ENCODE measurements at places on chromosomes 7 and 10. TPM values are rescaled to one million over a fixed set of nuclear protein-coding genes. Genes with fewer than 3 reads are reported as not detected.

Gene SUN3
- not detected for polyA plus RNA-seq

DNA sequence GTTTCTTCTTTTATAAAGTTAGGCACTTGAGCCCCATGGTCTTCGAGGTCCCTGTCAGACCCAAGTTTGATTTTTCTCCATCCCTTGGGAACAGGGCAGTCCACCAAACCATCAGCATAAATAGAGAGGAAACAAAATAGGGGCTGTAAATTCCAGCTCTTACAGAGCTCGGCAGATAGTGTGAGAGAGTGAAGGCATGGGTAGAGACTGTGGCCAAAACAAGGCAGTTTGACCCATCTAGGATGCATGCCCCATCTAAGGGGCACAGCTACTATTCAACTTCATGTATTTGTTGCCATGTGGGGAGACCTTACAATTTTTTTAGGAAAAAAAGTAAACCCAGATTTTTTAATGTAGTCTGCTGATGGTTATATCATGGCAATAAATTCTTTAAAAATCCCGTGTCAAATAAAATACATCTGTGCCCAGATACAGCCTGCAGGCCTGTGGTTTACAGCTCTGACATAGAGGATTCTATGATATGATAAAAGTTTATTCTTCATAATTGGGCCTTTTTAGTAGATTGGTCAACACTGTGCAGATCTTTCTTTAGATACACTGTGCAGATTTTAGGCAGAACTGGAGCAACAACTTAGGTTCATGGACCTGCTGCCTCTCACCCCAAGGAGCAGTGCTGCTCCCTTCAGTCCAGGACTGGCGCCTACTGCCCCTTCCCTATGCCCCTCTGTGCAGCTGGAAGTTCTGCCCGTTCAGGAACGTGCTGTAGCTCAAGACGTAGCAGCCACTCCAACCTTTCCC lies 5.3 kb downstream of the PPP1R3C start:
- no peak for DNase-seq

DNA sequence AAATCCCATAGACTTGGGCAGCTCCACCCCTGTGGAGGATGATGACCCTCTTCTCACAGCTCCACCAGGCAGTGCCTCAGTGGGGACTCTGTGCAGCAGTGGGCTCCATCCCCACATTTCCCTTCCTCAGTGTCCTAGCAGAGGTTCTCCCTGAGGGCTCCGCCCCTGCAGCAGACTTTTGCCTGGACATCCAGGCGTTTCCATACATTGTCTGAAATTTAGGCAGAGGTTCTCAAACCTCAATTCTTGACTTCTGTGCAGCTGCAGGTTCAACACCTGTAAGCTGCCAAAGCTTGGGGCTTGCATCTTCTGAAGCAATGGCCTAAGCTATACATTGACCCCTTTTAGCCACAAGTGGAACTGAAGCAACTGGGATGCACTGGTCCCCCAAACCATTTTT lies 31.8 kb downstream of the NEUROG3 start:
- DNase-seq, result no peak

- DNase-seq, result no peak
These were observed 344.6 kb upstream of the AOAH start for GRCh38 chr7:37068902-37069301.

Gene HYAL4
- not detected for polyA plus RNA-seq

Gene ABLIM1
- polyA plus RNA-seq, result 54.9 TPM

DNA sequence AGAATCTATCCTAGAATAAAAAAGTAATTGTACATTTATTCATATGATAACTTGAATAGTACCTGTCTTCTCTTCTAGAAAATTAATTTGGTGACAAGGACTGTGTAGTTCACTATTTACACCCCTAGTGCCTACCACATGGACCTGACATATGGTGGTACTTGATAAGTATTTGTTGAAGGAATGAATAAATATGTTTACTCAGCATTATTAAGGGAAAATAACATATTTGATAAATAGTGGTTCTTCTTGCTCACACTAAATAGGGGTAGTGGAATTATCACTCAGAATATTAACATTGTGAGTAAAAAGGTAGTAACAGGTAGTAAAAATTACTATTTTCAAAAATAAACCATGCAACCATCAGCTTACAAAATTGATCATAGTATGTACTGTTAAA lies 2.8 kb downstream of the SHTN1 start:
- no peak for DNase-seq

GRCh38 chr7:131466735-131467365 lies 89.6 kb downstream of the PODXL start:
- DNase-seq, result no peak

Gene HYCC1
- polyA plus RNA-seq, result 39.0 TPM

GRCh38 chr7:23275912-23276311 lies 23.2 kb upstream of the MALSU1 start:
- DNase-seq, result no peak

DNA sequence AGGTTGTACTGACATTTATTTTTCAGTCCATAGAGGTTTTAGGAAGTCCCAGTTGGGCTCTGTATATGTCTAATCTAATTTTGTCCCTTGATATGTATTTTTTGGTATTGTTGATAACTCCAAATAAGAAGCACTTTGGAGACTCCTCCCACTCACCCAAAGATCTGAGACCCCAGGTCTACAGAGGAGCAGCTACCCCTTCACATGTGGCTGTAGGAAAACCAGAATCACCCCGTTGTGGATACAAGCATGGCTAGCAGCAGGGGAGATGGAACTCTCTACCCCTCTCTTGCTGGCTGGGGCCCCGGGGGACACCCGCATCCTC lies 9.4 kb downstream of the HHEX start:
- no peak for DNase-seq

DNA sequence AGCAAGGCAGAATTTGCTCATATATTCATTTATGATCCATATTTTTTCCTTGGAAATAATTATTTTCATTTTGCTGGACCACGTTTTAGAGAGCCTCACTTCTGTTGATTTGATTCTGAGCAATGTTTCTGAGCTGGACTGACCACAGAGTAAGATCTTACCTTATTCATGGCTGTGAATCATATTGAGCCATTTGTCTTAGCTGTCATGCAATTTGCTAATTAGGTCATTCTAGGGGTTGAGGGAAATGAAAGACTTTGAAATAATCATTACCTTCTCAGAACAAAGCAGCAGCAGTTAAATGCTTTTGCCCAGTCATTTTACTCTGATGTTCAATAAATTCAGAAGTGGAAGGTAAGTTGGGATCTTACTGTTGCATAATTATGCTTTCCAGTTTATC lies 251.4 kb downstream of the SDK1 start:
- DNase-seq, result no peak

DNA sequence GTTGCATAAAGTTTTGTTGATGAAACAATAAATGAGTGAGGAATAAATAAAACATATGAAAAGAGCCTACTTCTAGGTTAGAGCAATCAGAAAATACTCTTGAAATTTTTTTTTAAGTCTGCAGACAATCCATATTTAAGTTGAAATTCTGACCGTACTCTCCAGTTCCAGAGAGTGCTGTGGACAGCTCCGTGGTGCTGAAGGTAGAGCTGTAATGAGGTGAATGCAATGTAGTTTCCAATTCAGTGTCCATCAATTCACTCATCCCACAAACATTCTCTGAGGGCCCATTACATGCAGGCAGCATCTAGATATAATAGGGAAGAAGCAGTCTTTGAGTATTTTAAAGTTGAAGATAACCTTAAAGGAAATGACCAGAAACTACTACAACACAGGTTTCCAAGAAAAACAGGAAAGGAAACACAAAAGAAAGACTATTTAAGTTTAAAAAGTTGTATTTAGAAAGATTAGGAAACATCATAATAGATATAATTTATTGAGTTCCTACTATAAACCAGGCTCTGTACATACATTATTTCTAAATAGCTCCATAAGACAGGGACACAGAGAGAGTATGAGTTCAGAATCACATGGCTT lies 44.0 kb upstream of the CRTAC1 start:
- DNase-seq, result no peak

DNA sequence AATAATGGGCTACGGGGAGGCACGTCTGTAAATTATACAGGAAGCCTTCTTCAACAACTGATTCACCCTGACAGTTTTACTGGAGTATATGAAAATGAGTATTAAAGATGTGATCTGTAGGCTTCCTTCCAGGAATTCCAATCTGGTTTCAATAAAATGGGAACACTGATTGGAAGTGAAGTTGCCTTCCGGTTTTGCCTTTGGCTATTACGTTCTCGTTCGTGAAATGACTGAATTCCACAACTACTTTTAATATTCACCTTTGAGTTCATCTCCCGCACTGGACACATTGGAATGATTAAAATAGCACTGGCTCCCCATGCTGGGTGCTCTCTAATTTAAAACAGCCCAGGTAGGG lies 350.1 kb upstream of the MKI67 start:
- DNase-seq, result no peak

DNA sequence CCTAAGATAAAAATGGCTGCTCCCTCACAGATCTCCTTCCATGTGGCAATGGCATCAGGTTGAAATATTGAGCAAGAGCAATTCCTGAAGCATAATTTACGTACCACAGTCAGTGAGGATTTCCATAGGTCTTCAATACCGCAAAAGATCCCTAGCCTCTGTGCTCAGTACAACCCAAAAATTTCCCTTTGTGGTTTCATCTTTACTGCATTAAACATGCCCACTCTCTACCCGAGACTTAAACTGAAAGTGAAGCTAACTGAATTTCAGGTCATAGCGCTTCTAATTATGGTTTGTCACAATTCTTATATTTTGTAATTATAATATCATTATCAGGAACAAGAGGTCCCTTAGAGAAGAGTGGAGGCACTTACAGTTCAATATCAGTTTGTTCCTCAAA lies 1071.1 kb downstream of the XPNPEP1 start:
- no peak for DNase-seq

DNA sequence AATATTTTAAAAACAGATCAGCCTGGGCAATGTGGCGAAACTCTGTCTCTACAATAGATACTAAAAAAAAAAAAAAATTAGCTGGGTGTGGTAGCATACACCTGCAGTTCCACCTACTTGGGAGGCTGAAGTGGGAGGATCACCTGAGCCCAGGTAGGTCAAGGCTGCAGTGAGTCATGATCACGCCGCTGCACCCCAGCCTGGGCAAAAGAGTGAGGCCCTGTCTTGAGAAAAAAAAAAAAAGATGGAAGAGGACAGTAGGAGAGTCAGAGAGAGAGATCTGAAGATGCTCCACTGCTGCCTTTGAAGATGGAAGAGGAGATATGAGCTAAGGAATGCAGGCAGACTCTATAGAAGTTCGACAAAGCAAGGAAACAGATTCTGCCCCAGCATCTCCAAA lies 181.9 kb downstream of the CALN1 start:
- no peak for DNase-seq

DNA sequence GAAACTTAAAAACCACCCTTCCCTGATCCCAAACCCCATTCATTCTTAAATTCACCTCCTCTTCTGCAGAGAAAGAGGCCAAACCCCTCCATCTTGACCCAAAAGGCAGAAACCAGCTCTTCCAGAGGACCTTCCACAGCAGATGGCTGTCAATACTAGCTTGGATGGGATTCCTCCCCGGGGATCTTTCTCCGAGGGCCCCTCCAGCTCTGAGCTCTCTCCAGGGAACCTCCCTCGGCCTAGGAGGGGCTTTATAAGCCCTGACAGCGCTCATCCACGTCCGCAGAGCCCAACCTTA lies 5.4 kb downstream of the TNRC18 start:
- DNase-seq, result no peak

Gene ATP6V0E2
- 15.6 TPM for polyA plus RNA-seq

Gene STEAP1B
- polyA plus RNA-seq, result 1.5 TPM

- no peak for DNase-seq
These were observed 57.3 kb upstream of the SMIM30 start for GRCh38 chr7:113175525-113176104.

DNA sequence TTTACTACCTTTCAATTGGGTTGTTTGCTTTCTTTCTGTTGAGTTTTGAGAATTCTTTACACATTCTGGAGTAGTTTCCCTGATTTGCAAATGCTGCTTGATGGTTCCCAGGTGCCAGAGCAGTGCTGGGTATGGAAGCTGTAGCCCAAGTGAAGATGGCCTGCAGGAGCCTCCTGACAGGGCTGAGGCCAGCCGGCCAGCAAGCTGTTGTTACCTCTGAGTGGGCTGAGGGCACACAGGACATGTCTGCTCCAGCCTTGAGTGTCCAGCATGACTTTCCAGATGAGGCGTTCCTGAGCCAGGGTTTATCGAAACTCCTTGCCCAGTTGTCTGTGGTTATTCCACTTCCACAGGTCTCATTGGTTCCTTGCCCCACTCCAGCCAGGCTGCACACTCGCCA lies 164.6 kb upstream of the TNS3 start:
- no peak for DNase-seq

- no peak for DNase-seq
These were observed 8.7 kb upstream of the EN2 start for GRCh38 chr7:155449008-155449868.

Gene LRWD1
- 11.2 TPM for polyA plus RNA-seq

Gene NAPEPLD
- polyA plus RNA-seq, result 47.3 TPM

DNA sequence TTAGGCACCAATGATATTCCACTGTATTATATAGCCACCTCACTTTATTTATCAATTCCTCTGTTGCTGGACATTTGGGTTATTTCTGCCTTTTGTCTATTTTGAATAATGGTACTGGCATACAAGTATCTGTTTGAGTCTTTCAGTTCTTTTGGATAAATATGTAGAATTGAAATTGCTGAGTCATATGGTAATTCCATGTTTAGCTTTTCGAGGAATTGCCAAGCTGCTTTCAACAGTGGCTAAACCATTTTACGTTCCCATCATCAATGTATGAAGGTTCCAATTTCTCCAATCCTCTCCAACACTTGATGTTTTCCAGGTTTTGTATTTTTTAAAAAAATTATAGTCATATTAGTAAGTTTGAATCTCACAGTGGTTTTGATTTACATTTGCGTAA lies 42.3 kb downstream of the JMJD1C start:
- DNase-seq, result no peak

Gene CDNF
- 3.2 TPM for polyA plus RNA-seq

DNA sequence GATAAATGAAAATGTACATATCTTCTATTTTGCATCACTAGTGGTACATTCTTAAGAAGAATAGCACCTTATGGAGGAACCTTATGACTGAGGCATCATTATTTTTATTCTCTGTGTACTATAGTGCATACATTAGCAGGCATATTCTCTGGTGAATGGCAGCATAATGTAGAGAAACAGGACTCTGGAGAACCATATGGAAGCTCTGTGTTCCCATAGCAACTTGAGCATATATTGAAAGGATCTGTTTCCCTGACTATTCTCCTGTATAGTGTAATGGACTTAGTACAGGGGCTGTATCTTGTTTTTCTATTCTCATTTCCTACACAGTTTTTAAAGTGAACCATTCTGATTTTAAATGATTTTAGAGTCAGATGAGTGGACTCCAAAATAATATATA lies 128.4 kb upstream of the SMIM30 start:
- no peak for DNase-seq

DNA sequence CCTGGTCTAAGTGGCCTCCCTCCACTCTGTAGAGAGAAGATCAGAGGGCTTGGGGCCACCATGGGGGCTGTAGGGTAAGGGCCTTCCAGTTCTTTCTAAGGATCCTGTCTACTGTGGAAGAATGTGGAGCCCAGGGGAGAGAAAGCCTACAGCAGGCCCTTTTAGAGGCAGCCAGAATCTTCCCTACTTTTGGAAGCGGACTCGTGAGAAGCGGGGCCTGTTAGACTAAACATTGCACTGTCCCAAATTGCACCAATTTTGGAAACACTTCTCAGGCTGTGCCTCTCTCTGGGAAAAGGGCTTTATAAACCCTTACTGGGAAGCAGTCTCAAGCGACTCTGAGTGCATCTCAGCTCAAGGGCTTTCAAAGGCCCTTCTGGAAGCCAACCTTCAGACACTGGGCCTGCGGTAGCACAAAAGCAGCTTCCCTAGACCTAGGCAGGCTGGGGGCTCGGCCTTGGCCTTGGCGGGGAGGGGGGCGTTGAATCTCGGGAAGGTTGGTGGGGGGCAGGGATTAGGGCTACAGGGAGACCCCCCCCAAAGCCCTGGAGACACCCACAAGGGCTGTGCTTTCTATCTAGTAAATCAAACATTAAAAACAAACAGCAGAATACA lies 298.1 kb downstream of the GFRA1 start:
- peak; percentile 7 for DNase-seq
